NCI-H2081 treated with DMSO at 0.1 percent for 48 hours (cell line): ENCODE measurements at places on chromosomes 13 and 19.
A peak's percentile ranks its signal among the peaks of the same experiment; 100 is the strongest.

DNA sequence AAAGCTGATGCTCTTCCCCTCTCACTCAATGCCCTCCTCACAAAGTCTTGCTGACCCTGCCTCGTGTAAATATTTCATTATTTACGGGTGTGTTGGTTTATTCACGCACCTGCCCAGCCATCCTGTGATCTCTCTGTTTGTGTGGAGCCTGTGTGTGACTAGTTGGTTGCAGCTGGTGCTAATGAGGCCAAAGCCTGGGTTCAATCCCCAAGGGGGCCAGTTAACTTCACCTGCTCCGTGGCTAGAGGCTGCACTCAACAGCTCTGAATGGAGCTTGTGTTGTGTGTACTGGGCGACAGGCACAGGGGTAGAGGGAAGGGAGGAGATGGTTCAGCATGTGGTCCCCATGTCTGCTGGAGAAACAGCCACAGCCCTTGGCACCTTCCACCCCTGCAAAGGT, 109.5 kb downstream of the DNAJC15 start:
- DNase-seq, result no peak

- no peak for DNase-seq
These were observed 113.8 kb downstream of the TBC1D4 start for GRCh38 chr13:75368167-75368566.

- DNase-seq, result peak; percentile 6
These were observed 10.0 kb downstream of the ATP7B start for GRCh38 chr13:52001120-52001731.

DNA sequence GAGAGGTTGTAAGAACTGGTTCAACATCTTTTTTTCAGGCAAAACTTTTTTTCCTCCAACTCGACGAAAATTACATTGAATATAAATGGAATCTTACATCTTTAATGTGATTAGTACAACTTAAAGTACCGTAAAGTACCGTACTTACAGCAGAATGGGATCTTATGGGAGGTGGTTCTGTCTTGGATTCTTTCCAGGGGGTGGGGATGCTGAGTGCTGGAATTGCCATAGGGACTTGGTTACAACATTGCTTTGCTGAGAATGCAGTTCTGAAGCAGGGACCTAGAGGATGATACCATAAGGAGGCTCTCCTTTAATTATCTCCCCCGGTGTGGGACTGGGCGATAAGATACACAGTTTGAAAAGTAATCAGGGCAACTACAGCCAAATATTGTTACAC, 186.4 kb downstream of the KLF5 start:
- DNase-seq, result no peak

- DNase-seq, result no peak
These were observed 126.4 kb downstream of the TNFRSF19 start for GRCh38 chr13:23696610-23697009.

DNA sequence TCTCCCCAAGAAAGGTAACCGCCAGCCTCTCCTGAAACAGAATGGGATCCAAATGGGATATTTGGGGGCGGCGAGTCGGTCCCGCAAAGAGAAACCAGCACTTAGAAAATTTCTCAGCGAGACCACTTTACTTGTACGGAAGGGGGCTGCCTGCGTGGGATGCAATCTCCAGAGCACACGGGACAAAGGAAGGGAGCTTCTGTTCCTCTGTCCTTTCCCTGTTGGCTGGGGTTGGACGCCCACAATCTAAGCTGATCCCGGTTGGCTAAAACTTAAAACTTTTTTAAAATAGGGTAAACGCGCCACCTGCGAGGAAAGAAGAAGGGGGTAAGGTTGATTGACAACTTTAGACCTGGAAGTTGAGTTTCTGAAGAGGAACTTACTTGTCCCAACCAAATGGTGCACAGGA, 826 bp upstream of the BSG start:
- DNase-seq, result no peak

DNA sequence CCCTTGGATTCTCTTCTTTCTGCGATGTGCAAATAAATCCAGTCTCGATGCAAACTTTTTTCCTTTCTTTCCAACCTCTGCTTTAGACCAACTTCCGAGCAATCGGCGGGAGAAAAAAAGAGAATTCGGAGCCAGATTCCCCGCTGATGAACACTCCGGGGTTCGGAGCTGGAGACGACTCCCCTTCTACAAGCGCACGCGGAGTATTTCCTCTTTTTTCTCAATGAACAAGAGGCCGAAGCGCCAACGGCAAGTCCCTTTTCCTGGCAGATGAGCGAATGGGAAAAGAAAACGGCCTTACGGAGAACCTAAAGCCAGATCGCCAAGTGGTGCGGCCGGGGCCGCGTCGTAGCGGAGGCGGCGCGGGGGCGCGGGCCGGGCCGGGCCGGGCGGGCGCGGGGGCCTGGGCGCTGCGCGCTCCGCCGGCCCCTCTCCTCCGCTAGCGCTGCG, 250 bp downstream of the SPRY2 start:
- no peak for DNase-seq

DNA sequence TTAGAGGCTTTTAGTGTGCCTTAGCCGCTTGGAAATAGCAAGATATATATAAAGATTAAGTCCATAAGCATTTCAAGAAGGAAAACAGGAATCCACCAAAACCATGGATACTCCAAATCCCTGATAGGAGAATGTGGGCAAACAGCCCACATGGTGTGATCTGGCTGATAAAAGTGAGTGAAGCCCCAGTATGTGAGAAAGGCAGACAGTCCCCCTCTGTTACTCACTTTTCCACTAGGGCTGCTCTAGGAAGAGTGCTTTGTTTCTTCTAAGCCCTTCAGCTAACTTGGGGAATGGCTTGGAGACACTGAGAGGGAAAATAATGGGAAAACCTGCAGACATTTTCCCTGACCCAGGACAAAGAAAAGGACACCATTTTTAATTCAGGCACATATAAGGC, 802.3 kb upstream of the PRR20A start:
- DNase-seq, result no peak

DNA sequence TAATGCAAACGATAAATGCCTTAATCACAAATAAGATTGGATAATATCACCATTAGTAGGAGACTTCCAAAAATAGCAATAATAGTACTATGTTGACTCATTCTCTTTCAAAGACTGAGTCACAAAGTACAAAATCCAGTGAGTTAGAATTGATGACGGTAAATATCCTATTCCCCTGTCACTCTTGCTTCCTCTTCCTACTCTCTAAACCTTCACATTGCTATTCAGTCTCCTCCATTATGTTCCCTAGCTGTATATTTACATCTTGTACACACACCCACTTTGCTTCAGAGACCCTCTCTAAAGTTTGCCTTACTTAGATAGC, 26.3 kb upstream of the INTS6 start:
- no peak for DNase-seq

DNA sequence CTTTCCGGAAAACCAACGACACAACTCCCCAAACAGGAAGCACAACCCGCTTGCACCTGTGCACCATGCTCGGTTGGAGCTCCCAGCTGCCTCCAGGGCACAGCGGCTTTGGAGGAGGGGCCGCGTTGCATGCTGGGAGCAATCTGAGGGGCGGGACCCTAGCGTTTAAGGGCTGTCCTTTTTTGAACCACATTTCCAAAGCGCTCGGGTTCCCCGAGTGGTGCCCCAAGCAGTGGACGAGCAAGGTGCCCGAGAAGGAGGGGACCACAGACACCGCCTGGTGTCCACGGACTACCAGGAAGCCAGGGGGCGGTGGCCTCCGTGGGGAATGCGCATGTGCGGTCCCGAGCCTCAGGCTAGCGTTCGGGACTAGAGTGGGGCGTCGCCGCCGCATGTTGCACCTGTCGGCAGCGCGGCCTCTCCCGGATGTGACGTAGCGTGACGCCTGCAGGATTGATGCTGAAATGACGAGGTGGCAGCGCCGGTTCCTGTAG, 11.9 kb upstream of the ZNF57 start:
- DNase-seq, result no peak

GRCh38 chr19:40713939-40714338, 2.7 kb downstream of the COQ8B start:
- no peak for DNase-seq

DNA sequence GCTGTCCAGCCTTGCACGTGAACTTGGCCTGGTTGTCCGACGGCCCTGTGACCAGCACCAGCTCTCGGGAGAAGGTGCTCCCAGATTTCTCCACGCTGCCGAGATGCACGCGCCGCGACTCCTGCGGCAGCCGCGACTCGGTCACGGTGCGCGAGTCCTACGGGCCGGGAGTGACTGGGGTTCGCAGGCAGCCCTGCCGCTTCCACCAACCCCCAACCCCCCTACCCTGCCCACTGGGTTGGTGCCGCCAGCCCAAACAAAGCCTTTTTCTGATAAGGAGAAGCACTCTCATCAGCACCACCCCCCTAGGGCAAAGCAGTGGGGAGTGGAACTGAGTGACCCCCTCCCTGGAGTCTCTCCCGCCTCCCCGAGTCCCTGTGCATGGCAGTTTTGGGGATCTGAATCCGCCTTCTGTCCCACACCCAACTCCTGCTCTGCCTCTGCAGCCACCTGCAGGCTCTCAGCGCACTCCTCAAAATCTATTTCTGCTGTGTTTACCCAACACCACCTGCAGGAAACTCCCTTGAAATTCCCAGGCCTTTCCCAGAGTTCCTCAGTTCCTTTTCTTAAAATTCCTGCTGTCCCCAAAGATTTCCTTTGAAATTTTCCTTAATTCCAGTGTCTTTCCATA, 6.2 kb downstream of the NPHS1 start:
- no peak for DNase-seq

GRCh38 chr13:33615436-33615835, 202.5 kb upstream of the RFC3 start:
- no peak for DNase-seq

DNA sequence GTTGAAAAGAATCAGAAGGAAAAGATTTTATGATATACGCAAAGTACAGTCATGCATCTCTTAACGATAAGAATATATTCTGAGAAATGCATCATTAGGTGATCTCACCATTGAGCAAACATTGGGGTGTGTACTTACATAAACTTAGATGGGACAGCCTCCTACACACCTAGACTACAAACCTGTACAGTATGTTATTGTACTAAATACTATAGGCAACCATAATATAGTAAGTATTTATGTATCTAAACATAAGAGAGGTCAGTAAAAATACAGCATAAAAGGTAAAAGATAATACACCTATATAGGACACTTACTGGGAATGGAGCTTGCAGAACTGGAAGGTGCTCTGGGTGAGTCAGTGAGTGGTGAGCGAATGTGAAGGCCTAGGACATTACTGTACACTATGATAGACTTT, 254.6 kb downstream of the SPRY2 start:
- DNase-seq, result no peak

DNA sequence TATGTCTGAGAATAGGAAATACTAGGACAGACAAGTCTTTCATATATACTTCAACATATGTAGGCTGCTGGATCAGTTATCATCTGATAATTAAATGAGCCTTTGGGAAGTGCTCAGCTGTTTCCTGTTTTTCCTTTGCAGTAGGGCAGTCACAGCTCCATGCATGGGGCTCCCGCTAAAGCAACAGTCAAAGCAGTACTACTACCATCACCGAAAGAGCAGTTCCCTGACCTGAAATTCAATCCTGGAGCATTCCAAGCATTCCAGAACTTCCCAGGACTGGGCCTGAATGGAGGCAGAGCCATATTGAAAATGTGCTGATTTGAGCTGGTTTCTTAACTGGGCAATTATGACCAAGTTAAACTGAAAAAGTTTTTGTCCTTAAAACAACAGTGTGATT, 20.5 kb downstream of the MICU2 start:
- DNase-seq, result no peak

- no peak for DNase-seq
These were observed 1002.4 kb downstream of the SLITRK1 start for GRCh38 chr13:82879921-82880320.

GRCh38 chr19:15425321-15425950, 6.6 kb upstream of the AKAP8L start:
- no peak for DNase-seq

DNA sequence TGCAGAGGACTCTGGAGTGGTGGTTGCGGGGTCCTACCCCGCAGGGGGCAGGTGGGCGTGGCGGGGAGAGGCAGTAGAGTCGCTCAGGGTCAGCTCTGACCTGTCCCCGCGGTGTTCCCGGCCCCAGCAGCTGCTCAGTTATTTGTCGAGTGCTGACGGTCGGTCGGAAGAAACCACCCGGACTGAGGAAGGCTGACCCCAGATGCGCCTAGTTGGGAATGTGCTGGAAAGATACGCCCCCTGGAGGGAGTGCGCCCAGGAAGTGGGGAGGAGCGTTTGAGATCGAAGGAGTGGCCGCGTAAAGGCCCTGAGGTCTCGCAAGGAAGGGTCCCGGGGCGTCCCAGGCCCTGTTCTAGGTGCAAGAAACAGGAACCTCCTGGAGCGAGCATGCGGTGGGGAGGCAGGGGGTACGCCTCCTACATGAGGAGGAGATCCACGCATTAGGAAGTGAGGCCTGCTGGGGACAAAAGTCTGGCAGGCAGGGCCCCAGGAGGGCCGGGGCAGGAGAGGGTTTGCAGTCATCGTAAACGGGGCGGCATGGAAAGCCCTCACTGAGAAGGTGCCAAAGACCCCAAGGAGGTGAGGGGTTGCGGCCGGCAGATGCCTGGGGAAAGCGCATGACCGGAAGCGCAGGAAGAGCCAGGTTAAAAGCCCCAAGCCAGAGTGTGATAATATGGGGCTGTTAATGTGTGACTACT, 9.2 kb downstream of the CCDC8 start:
- no peak for DNase-seq

- DNase-seq, result no peak
These were observed 38.1 kb upstream of the POSTN start for GRCh38 chr13:37636701-37637100.

DNA sequence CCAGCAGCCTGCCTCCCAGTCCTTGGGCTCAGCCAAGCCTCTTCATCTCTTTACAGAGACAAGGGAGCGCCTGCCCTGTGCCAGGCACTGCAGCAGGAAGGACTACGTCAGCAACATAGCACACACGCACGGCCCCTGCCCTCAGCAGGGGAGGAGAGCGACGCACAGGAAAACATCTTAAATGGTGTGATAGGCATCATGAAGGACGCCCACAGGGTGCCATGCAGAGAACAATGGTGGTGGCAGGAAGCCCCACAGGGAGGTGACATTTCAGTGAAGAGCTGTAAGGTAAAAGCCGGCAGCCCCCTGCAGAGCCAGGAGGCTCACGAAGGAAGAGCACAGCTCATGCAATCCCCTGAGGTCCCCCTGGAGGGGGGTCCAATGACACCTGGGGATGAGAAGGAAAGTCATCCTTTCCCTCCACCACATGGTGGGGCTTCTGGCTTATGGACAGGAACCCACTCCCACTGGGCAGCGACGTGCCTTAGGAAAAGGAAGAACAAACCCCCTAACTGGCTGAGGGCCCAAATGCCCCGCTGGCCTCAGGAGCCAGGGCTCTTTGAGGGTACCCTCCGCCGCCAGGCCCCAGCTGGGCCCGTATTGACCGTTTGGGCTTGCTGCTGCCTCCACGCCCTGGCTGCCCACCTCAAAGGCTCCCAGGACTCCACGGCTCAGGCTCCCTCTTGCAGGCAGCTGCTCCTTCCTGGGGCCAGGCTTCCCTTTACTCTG, 37.3 kb upstream of the C13orf42 start:
- DNase-seq, result peak; percentile 48

- DNase-seq, result no peak
These were observed 2.2 kb upstream of the PLK5 start for GRCh38 chr19:1521636-1522035.

DNA sequence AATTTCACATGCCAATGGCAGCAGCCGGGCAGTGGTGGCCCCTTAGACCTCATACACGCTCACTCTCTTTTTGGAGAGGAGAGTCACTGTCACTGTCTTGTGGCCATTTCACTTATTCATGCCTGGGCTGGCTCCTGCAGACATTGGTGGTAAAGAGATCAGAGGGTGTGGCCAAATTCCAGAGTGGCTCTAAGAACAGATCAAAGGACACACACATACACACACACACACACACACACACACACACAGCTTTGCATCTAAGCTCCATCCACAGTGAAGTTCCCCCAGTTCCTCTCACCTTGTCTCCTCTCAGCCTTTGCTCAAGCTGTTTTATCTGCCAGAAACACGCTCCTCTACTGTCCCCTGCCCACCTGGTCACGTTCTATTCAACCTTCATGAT, 46.5 kb upstream of the KPNA3 start:
- no peak for DNase-seq
